ENCODE measurements at places on chromosomes 12 and 14.

GRCh38 chr14:92542766-92543554 lies 29.4 kb downstream of the RIN3 start:
- no peak overlapping the region for H3K4me3 ChIP-seq
- DNase-seq = no peak
- no peaks in the 10 kb centered on the region for H3K27me3 ChIP-seq
- H3K4me1 ChIP-seq = peaks cover 43% of the 10 kb centered on the region

GRCh38 chr12:109873653-109874052 lies 6.7 kb downstream of the GLTP start:
- DNase-seq = no peak
- H3K27ac ChIP-seq = no peak overlapping the region
- H3K4me1 ChIP-seq = peaks cover 52% of the 10 kb centered on the region

- H3K27me3 ChIP-seq = no peaks in the 10 kb centered on the region
- no peaks in the 10 kb centered on the region for H3K36me3 ChIP-seq
- no peak overlapping the region for H3K4me3 ChIP-seq
These were observed 365.5 kb downstream of the TMEM121 start for GRCh38 chr14:105891631-105892452.

DNA sequence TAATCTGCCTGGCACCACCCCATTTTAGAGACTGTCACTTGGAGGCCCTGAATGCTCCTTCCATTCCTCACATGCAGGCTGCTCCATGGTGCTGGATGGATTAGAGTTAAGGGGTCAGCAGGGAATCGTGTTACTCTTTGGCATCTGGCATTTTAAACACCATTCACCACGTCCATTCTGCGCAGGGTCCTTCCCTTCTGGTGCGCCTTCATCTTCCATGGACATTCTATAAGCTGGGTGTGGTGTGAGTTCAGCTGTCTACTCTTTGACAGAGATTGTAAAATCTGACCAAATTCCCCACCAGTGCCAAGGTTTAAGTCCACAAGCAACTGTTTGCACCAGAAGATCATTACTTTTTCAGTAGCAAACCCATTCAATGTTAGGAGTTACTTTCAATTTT lies 47.8 kb downstream of the GIT2 start:
- H3K27ac ChIP-seq = peak overlapping the region; percentile 68
- peaks cover 80% of the 10 kb centered on the region for H3K36me3 ChIP-seq
- no peak overlapping the region for H3K4me3 ChIP-seq
- no peaks in the 10 kb centered on the region for H3K27me3 ChIP-seq
- no peak for DNase-seq

DNA sequence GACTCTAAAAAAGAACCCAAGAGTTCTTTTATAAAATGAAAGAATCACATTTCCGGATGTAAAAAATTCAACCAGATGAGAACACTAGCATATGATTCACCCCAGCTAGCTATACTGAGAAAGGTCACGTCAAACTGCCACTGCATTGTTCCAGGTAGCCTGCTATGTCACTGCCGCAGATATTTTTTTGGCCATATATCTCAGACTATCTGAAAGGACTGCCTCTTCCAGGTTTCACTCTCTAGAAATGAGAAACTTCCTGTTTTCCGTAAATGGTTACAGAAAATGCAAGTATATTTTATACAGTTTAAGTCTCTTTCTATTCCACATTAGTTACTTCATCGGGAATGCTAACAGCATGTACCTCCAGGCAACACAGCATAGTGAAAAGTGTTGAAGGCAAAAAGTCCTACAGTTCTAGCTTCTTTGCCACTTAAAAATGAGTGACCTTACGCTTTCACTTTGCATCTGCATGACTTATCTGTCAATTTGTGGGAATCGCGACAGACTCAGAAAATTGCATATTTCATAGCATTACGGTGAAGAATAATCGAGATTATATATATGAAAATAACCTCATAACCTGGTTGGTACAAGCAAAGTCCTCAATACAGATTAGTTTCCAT lies 105.2 kb downstream of the MED13L start:
- H3K36me3 ChIP-seq = no peaks in the 10 kb centered on the region
- peaks cover 62% of the 10 kb centered on the region for H3K4me1 ChIP-seq
- DNase-seq = no peak
- H3K4me3 ChIP-seq = peak overlapping the region; percentile 59
- peak overlapping the region; percentile 89 for H3K27ac ChIP-seq
- no peaks in the 10 kb centered on the region for H3K27me3 ChIP-seq

DNA sequence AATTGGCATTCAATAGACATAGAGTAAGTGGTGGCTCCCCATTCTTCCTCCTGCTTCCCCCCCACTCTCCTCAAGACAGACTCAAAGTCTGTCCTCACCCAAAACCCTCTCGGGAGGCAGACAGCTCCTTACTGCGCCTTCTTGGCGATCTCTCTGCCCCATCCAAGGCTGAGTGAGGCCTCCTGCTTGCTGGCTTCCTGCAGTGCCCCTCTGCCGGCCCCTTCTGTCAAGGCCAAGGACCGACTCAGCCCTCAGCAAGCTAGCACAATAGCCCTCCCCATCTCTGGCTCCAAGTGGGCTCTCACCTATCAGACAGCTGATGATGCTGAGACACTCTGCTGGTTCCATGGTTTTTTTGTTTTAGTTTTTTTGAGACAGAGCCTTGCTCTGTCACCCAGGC lies 62.5 kb upstream of the DLK1 start:
- H3K27ac ChIP-seq = no peak overlapping the region
- peaks cover 29% of the 10 kb centered on the region for H3K27me3 ChIP-seq
- DNase-seq = no peak
- H3K4me1 ChIP-seq = no peaks in the 10 kb centered on the region

GRCh38 chr14:32379447-32379846 lies 50.3 kb downstream of the AKAP6 start:
- H3K36me3 ChIP-seq = no peaks in the 10 kb centered on the region
- no peak overlapping the region for H3K27ac ChIP-seq
- no peaks in the 10 kb centered on the region for H3K4me1 ChIP-seq

GRCh38 chr12:104687823-104688573 lies 231.2 kb downstream of the CHST11 start:
- H3K27ac ChIP-seq = peak overlapping the region; percentile 92
- H3K27me3 ChIP-seq = no peaks in the 10 kb centered on the region
- peak; percentile 65 for DNase-seq
- H3K36me3 ChIP-seq = peaks cover 9% of the 10 kb centered on the region
- H3K4me1 ChIP-seq = peaks cover 81% of the 10 kb centered on the region
- peak overlapping the region; percentile 65 for H3K4me3 ChIP-seq

DNA sequence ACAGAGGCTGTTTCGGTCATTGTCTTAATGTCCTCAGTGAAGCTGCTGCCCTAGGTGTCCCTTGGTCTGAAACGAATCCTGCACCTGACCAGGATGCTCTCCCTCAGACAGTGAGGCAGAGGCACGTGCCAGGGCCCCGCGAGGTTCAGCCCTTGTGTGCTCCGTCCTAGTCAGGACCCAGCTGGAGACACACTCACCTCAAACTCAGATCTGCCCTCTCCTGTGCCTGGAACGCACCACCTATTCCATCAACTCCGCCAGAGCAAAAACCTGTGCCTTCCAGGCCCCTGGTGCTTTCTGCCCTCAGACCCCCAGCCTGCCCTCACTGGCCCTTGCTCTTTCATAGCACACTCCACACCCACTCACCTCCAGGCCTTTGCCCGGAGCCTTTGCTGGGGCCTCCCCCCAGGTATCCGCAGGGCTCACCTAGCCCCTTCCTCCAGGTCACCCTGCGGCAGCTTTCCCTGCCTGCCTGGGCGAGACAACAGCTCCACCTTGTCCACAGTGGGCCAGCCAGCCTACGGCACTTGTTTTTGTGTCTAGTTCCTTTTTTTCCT lies 150.6 kb downstream of the BCL11B start:
- peaks cover 15% of the 10 kb centered on the region for H3K4me1 ChIP-seq
- DNase-seq = no peak
- H3K4me3 ChIP-seq = no peak overlapping the region
- H3K27ac ChIP-seq = no peak overlapping the region

- peaks cover 12% of the 10 kb centered on the region for H3K27me3 ChIP-seq
- H3K36me3 ChIP-seq = no peaks in the 10 kb centered on the region
- no peak for DNase-seq
- no peak overlapping the region for H3K4me3 ChIP-seq
These were observed 105.6 kb downstream of the DPF3 start for GRCh38 chr14:72788255-72788654.

DNA sequence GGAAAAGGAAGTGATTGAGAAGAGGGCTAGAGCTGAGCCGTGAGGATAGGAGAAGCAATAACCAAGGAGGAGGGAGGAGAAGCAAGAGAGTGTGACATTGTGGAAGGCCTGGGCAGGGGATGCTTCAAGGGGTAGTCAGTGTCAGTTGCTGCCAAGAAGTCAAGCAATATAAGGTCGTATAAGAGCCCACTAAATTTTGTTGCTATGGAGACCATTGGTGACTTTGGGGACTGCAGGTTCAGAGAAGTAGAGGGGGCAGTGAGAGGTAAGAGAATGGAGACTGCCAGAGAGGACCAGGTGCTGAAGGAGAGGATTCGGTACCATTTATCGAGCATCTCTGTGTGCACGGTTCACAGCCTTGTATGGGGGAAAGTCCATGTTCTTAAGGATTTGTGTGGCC lies 3.1 kb upstream of the ATXN3 start:
- H3K27me3 ChIP-seq = no peaks in the 10 kb centered on the region
- peaks cover 13% of the 10 kb centered on the region for H3K4me1 ChIP-seq
- no peak overlapping the region for H3K27ac ChIP-seq
- no peak for DNase-seq
- no peak overlapping the region for H3K4me3 ChIP-seq

GRCh38 chr12:78671295-78671694 lies 193.3 kb upstream of the SYT1 start:
- no peak for DNase-seq
- H3K4me3 ChIP-seq = no peak overlapping the region
- no peaks in the 10 kb centered on the region for H3K4me1 ChIP-seq
- no peak overlapping the region for H3K27ac ChIP-seq
- no peaks in the 10 kb centered on the region for H3K36me3 ChIP-seq

DNA sequence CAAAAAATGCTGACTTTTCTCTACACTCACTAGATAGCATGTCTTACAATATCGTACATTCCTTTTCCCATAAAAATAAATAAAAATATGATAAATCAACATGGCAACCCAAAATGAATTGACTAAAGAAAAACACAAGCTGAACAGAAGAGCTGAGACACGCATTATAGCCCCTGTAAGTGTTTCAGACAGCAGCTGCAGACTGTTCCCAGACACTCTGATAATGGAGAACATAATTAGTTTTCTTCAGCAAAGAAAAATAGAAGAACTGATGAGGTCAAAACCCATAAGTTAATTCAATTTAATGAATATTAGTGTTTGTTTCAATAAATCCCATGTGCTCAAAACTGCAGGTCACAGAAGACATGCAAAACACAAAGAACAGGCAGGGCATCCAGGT lies 23.8 kb downstream of the ST8SIA1 start:
- H3K36me3 ChIP-seq = peaks cover 3% of the 10 kb centered on the region
- H3K4me1 ChIP-seq = peaks cover 19% of the 10 kb centered on the region
- no peak for DNase-seq
- no peak overlapping the region for H3K4me3 ChIP-seq

DNA sequence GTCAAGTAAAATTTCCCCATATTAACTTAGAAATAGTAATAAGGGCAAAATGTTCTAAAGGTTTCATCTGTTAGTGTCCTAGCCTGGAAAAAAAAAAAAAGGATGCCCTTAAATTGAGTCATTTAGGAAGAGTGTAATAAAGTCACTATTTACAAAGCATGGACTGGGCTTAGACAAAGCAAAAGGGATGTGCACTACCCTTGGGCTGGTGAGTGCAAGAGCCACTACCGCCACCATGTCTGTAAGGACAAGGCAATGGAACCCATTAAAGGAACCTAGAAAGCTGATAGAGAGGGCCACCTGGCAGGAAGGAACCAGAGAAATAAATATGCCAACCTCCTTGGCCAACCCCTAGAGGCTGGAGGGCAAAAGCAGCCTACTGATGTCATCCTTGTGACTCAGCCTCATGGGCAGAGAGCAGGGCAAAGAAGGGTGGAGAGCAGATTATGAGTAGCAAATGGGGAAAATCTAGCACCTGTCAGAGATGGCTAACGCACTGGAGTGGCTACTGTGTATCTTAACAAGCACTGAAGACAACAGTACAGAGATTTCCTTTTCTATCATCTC lies 59.5 kb upstream of the FUT8 start:
- no peaks in the 10 kb centered on the region for H3K4me1 ChIP-seq
- no peak overlapping the region for H3K4me3 ChIP-seq
- H3K36me3 ChIP-seq = no peaks in the 10 kb centered on the region
- DNase-seq = no peak
- H3K27me3 ChIP-seq = peaks cover 7% of the 10 kb centered on the region
- H3K27ac ChIP-seq = no peak overlapping the region

DNA sequence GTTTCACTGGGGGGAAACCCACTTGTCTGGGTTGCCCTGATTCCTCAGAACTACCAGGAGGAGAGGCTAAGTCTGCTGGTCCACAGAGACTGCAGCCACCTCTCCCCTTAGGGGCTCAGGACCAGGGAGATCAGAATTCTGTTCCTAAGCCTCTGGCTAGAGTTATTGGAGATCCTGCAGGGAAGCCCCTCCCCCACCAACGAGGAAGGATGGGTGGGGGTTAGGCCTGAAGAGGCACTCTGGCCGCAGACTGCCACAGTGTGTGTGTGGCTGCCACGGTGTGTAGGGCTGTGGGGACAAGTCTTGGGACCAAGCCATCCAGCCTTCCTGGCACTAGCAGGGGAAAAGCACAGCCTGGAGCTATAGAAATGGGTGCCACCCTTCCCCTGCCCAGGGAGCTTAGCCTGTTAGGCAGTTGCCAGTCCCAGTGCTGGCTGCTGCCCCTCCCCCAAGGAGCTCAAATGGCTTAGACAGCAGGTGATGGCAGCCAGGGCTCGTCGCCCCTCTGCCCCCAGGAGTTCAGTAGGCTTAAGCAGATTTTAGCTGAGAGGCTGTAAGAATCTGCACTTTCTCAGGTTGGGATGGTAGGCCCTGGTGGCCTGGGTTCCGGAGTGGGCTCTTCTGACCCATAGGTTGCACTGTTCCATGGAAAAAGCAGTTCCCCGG lies 107.7 kb downstream of the ERGIC2 start:
- peaks cover 3% of the 10 kb centered on the region for H3K36me3 ChIP-seq
- no peaks in the 10 kb centered on the region for H3K27me3 ChIP-seq

DNA sequence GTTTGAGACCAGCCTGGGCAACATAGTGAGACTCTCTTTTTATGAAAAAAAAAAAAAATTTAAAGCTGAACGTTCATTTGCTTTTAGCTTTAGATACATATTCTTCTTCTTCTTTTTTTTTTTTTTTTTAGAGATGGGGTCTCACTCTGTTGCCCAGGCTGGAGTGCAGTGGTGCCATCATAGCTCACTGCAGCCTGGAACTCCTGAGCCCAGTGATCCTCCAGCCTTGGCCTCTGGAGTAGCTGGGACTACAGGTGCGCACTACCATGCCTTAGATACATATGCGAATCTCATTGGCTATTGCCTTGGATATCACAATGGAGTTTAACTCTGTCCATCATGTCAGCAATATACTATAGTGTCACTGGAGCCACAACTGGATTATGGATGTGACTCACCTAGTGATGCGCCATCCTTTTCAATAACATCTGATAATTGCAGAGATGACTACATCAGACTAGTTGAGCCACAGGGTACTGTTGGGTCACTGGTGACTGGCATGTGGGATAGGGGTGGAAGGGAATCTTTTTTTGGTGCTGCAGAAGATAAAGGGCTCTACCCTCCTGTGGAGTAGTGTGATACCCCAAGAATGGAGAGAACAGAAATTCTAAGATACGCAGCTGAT lies 2.7 kb upstream of the ADIPOR2 start:
- H3K27ac ChIP-seq = no peak overlapping the region
- DNase-seq = no peak
- H3K4me3 ChIP-seq = no peak overlapping the region
- no peaks in the 10 kb centered on the region for H3K27me3 ChIP-seq

GRCh38 chr12:132475304-132476037 lies 14.5 kb upstream of the FBRSL1 start:
- peak overlapping the region; percentile 79 for H3K4me3 ChIP-seq
- H3K36me3 ChIP-seq = peaks cover 36% of the 10 kb centered on the region
- peaks cover 30% of the 10 kb centered on the region for H3K4me1 ChIP-seq
- peak overlapping the region; percentile 41 for H3K27ac ChIP-seq
- peaks cover 9% of the 10 kb centered on the region for H3K27me3 ChIP-seq
